ENCODE measurements at places on chromosomes 11 and 22. TPM values are rescaled to one million over a fixed set of nuclear protein-coding genes. Genes with fewer than 3 reads are reported as not detected.

Gene PATE4
- total RNA-seq = not detected

Gene PARVB
- total RNA-seq = 30.9 TPM

Gene MUC5AC
- total RNA-seq = not detected

Gene OR56B1
- total RNA-seq = not detected

Gene OR8G5
- total RNA-seq = not detected

GRCh38 chr11:33690290-33691065 is 10.1 kb downstream of the C11orf91 start:
- DNase-seq = peak; percentile 93

DNA sequence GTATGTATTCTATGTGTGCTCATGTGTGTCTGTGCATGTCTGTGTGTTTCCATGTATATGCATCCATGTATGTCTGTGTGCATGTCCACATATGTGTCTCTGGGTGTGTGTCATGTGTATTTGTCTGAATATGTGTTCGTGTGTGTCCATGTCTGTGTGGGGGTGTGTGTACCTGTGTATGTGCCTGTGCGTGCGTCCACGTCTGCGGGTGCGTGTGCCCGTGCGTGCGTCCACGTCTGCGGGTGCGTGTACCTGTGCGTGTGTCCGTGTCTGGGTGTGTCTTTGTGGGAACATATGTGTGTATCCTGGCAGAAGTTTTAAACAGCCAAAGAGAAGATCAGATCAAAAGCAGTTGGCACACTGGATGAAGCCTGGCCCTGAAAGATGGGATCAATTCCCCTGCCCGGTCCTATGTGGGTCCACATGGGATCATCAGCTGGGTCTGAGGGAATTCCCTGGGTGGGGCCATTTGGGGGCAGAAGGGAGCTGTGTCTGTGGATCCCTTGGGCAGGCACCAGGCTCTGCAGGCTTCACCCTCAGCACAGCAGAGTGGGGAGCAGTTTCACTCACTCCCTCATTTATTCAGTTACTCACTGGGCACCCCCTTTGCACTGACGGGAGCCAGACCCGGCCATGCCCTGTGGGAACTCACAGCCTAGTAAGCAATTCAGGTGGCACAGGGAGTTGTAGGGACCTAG is 167.4 kb downstream of the MN1 start:
- no peak for DNase-seq

DNA sequence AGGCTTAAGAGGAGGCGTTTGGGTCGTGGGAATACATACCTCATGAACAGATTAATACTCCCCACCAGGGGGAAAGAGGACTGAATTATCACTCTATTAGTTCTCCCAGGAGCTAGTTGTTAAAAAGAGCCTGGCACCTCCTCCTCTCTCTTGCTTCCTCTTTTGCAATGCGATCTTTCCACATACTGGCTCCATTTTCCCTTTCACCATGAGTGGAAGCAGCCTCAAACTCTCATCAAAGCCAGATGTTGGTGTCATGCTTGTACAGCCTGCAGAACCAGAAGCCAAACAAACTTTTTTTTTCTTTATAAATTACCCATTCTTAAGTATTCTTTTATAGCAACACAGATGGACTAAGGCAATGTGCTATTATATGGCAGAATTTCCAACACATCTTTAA is 258.5 kb downstream of the FAM76B start:
- peak; percentile 65 for DNase-seq

DNA sequence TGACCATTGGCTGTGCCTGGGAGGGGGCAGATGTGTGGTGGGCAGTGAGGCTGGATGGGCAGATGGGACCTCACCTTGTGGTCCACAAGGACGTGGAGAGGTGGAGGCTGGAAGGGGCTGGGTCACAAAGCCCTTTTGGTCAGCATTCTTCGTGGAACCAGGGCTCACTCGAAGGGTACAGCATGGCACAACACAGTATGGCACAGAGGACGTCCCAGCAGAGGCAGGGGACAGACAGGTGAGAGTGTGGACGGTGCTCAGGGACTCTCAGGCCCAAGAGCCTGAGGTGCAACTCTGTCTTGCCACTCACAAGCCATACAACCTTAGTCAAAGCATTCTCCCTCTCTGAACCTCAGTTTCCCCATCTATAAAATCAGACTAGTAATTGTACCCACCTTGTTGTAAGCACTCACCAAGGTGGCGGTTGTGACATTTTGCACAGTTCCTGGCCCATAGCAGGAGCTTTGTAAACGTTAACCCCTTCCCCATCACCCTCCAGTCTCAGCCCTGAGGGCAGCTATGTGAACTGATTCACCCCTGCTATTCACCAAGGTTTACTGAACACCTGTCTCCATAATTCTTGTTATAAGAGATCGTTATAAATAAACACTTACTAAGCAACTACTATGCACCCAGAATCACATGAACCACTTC is 11.6 kb upstream of the TSKU start:
- no peak for DNase-seq

- no peak for DNase-seq
Measured at GRCh38 chr22:35850831-35851230, 133.2 kb downstream of the APOL5 start.

DNA sequence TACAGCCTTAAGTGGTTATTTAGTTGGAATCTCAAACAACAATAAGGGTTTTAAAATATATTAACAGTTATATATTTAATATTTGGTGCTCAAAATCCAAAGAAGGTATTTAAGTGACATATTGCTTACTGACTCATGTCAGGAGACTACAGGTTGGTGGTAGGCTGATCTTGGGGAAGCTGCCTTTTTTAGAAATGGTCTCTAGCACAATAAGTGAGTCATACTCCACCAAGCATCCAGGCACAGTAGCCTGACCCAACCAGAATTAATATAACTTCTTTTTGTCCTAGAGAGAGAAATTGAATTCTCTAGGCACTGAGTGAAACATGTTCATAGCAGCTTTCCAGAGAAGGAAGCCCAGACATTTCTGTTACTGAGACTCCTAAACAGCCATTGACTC is 868.5 kb upstream of the TENM4 start:
- no peak for DNase-seq

Measured in fibroblast of villous mesenchyme (primary cell).